ENCODE measurements at places on chromosomes 3 and 15. TPM values are rescaled to one million over a fixed set of nuclear protein-coding genes. Genes with fewer than 3 reads are reported as not detected.

The LEKR1 gene
- total RNA-seq = 0.49 TPM

The GOLGA8M gene
- total RNA-seq = 0.16 TPM

The CPNE9 gene
- not detected for total RNA-seq

The GABRB3 gene
- not detected for total RNA-seq

The TNIK gene
- total RNA-seq = 30.8 TPM

The CHCHD6 gene
- 6.2 TPM for total RNA-seq

The GOLGA6A gene
- not detected for total RNA-seq

The SPINT1 gene
- total RNA-seq = 1.6 TPM

The NPAP1 gene
- total RNA-seq = not detected

The PLSCR2 gene
- 0.31 TPM for total RNA-seq

The TEX55 gene
- not detected for total RNA-seq

The GOLGA6B gene
- not detected for total RNA-seq

The MRPS11 gene
- total RNA-seq = 59.8 TPM

The HRG gene
- total RNA-seq = not detected

The BRK1 gene
- total RNA-seq = 98.4 TPM

The SH2D7 gene
- not detected for total RNA-seq

The MELTF gene
- total RNA-seq = 4.1 TPM

The AMIGO3 gene
- total RNA-seq = not detected

The SLC24A5 gene
- not detected for total RNA-seq

The RLBP1 gene
- not detected for total RNA-seq

The CCDC39 gene
- 0.06 TPM for total RNA-seq

The MINAR1 gene
- total RNA-seq = 0.31 TPM

The CHDH gene
- 1.2 TPM for total RNA-seq

The RAB27A gene
- 12.0 TPM for total RNA-seq

The VEPH1 gene
- 24.0 TPM for total RNA-seq

The CAMK2N2 gene
- not detected for total RNA-seq

The BFSP2 gene
- total RNA-seq = not detected

The VWA5B2 gene
- 0.13 TPM for total RNA-seq

Measured in bladder microvascular endothelial cell (primary cell).